ENCODE measurements at places on chromosomes 7 and 10.

DNA sequence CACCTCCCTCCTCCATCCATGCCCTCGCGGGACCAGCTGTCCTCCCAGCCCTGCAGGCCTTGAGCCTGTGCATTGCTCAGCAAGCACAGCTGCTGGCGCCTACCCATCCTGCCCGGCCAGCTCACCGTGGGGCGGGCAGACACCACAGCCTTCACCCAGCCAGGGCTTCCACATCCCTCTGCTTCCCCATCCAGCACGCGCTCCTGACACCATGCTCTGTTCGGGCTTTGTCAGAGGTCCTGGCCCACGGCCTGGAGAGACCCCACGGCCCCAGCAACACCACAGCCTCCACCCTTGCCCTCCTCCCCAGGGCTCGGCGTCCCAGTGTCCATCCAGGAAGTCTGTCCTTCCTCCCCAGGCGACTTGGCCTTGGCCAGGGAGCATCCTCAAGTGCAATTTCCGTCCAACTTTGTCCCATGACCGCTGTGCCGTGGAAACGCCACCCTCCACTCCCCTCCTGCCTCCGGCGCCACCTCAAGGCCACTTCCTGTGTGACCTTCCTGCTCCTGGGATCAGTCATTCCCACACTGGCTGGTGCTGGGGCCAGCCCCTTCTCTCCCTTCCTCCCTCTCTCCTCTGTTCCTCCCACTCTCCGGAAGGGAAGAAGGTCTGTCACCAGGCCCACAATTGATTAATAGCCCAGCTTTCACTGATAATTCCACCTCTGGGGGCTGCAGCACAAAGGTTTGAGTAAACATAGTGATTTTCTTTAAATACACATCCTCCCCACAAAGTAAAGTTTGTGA lies 71.5 kb upstream of the SMNDC1 start:
- no peak for DNase-seq

DNA sequence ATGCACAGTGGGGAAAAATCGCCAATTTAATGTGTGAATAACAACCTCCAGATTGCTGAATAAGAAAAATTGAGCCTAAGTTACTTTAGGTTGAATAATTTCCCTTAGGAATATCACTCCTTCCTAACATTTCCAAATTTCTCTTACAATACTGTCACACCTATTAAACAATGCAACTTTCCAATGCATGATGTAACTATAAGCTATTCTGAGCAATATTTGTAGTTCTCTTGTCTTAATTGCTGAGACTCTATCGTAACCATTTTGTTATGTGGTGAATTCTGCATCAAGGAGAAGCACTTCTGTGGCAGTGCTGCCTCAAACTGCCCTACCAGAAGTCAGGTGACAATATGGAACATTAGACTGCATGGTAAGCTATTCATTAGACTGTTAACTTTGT lies 386.7 kb upstream of the LRRN3 start:
- no peak for DNase-seq

GRCh38 chr10:53477313-53477675 lies 704.7 kb upstream of the MBL2 start:
- DNase-seq = no peak

DNA sequence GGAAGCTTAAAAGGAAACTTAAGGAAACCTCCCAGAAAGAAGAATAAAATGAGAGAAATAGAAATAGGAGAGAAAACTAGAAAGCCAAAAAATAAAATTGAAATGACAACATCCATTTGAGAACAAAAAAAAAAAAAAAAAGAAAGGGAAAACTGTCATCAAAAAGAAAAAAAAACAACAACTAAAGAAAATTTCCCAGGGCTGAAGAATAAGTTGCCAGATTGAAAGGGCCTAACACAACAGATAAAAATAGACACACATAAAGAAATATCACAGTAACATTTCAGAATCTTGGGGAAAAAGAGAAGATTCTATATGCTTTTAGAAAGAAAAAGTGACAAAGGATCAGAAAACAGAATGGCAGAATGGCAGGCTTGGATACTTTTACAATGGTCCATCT lies 157.1 kb downstream of the JMJD1C start:
- no peak for DNase-seq

DNA sequence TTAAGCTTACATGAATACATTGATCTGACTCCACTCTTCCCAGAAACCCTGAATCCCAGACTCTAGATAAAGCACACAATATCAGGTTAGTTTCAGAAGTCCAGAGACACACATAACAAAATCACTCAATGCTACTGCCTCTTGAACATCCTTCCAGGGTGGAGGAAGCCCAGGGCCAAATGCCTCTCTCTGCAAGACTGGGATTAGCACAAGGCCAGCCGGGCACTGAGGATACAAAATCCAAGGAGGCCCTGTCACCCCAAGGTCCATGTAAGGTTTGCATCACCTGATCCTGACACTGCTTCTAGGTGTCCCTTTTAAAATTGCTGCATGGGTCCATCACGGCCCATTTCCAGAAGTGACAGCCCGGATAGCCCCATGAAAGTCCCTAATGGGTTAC lies 2.6 kb upstream of the PLXNA4 start:
- no peak for DNase-seq

- DNase-seq = no peak
Observed at GRCh38 chr10:72649291-72649690, 23.4 kb upstream of the MICU1 start.

DNA sequence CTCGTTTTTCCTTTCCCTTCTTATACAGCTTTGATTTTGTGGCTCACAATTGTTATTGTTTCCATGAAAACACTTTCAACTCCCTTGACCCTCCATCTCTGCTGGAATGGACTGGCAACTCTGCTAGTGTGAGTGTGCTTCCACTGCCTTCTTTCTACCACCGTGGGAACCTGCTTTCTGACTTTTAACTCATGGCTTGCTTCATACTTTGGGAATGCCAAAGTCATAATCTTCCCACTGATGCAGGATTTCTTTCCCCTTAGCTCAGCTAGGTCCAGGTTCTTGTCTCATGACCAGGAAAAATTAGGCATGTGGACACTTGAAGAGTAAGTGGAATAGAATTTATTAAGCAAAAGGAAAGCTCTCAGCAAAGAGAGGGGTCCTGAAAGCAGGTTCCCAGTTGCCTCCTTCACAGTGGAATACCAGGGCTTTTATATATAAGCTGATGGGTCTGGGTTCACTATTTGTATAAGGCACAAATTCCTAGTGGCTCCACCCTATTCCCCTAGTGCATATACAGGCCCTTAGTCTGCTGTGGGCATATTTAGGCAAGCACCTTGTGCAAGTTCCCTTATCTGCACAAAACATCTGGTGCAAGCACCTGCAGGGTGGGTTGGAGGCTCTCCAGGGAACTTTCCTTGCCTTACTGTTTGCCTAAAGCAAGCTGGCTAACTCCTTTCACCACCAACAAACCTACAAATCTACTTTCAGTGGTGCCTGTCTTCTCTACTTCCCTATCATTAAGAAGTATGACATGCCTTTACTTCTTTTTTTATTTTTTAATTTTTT lies 119.5 kb downstream of the CFAP58 start:
- no peak for DNase-seq

DNA sequence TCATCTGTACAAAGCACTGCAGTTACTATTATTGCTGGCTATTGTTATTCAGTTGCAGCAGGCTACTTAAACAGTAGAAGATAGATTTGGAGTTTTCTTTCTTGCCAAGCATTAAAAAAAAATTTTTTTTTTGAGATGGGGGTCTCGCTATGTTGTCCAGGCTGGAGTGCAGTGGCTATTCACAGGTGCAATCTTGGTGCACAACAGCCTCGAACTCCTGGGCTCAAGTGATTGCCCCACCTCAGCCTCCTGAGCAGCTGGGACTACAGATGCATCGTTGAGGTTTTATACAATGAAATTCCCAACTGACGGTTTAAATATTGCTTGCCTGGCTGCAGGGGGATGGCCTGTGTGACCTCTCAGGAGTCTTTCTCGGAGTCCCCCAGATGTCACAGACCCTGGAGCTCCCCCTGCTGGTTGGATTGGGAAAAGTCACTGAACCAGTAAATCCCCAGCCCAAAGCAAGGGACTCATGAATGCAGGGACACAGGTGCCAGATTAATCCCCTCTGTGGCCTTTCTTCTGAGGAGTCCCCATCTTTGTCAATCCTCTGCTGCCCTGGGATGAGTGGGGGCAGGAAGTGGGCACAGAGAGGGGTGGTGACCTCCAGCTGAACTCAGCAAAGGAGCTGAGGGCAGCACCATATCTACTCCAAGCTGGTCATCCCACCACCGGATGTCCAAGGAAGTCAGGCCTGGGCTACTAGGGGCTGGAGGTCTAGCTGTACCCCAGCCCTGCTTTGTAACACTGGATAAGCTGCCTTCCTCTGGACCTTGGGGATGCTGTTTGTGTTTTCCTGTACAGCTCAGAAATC lies 149.6 kb downstream of the C10orf105 start:
- DNase-seq = peak; percentile 44

DNA sequence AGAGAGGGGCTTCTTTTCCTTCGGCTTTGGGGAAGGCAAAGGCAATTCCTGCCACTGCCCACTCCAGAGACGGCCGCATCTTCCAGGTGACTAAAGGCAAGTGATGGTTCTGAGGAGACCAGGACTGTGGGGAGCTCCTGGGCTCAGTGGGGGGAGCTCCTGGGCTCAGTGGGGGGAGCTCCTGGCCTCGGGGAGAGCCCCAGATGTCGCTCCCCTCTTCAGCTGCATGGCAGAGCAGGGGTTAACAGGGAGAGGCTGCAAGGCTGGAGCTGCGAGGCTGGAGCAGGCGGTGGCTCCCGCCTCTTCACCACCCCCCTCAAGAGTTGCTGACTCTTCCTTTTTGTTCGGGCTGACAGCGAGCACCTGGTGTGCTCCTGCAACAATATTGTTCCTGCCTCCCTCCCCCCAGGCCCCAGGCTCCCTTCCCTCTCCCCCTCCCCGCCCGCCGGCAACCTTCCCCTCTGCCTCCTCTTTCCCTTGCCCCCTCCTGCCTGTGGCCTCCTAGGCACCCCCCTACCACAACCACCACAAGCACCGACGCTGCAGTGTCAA lies 56.3 kb upstream of the LBX1 start:
- no peak for DNase-seq

DNA sequence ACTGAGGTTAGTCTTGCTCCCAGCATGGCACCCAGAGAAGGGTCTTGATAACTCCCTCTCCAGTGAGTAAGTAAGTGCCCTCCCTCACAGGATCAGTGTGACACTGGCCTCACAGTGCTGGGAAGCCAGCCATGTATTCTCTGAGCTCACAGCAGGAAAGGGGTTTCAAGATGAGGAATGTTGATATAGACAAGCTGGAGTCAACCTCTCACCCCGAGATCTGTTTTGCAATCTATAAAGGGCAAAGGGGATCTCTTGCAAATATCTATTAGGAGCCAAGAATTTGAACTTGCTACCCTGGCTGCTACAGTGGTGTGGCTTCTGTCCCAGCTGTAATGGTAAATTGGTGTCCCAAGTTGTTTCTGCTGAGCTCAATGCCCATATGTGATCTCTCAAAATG lies 70.2 kb upstream of the ADAM12 start:
- no peak for DNase-seq

GRCh38 chr7:151875942-151876898 lies 695 bp downstream of the PRKAG2 start:
- peak; percentile 37 for DNase-seq

- no peak for DNase-seq
Observed at GRCh38 chr10:73887294-73888039, 13.1 kb upstream of the CAMK2G start.

GRCh38 chr7:39645482-39646407 lies 22.4 kb downstream of the RALA start:
- no peak for DNase-seq

All from effector memory CD4-positive, alpha-beta T cell (primary cell).